ENCODE measurements at places on chromosomes 5 and 9. TPM values are rescaled to one million over a fixed set of nuclear protein-coding genes. Genes with fewer than 3 reads are reported as not detected.

DNA sequence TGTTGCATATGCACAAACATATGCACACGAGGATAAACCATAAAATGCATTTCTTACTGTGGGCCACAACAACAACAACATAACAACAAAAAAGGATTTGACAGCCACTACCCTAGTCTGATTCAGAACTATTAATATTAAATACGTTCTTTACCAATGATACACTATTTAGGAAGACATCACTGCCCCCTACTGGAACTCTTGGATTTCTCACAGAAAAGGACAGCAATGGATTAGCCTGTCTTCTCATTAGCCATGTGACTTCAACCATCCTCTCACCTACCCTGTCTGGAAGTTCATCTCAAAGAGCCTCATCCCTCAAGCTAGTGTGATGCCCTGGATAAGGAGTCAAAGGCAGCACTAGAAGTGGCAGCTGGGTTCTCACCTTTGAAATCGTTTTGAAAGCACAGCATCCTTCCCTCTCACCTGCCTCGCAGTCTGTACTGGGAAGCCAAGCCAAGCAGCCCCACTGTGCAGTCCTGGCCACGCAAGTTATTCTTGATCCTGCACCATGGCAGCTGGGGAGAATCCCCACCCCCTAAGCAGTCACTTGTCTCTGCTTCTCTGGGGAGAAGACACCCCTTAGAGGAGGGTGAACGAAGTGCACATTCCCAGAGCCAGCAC is 64.6 kb downstream of the SH3TC2 start:
- peak; percentile 81 for DNase-seq

DNA sequence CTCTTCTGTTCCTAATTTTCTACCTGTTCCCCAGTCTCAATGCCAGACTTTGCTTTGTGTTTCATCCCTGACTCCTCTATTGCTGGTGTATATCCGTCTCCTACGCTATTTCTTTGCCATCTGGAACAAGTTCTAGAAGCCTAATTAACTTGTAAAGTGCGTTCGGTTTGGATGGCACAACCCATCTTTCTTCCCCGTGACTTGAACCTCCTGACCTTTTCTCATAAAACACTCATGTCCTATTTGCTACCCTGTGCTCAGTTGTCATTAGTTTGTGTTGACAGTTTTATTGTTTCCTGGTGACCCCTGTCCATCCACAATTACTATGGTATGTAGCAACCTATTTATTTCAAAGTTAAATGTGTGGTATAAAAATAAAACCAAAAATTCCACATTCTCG is 323.5 kb downstream of the TLE4 start:
- DNase-seq = no peak

The LTC4S gene
- total RNA-seq = 1.5 TPM

DNA sequence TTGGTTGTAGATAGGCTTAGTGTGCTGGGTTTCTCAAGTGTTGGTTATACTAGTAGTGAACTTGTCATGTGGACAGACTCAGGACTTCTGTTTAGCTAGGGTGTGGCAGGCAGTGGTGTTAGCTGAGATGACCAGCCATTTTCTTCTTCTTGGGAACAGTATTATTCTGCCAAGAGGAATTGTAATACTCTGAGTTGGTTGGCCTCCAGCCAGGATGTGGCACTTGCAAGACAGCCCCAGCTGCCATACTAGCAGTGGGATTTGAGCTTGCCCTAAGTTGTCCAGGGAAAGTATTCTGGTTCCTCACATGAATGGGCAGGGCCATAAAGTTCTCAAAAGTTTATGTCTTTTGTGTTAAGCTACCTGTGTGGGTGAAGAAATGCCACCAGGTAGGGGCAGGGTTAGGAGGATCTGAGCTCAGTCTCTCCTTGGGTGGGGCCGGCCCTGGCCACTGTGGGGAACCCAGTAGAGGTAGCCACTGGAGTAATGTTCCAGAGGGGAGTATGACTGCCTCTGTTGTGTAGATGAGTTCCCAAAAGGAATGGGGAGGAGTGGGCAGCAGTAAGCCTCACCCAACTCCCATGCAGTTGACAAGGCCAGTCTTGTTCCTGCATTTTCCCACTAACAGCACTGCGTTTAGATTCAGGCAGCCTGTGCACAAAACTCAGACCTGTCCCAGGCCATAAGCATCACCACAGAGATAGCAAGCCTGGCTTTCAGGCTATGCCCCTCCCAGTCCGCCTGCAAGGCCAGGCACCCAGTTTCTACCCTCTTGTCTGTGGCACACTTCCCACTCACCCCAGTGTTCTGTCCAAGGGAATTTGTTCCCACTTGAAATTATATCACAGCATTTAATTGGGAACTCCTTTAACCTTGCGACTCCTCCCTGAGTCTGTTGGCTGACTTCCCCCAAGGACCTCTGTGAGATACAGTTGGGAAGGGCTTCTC is 250.7 kb downstream of the ANXA1 start:
- no peak for DNase-seq

DNA sequence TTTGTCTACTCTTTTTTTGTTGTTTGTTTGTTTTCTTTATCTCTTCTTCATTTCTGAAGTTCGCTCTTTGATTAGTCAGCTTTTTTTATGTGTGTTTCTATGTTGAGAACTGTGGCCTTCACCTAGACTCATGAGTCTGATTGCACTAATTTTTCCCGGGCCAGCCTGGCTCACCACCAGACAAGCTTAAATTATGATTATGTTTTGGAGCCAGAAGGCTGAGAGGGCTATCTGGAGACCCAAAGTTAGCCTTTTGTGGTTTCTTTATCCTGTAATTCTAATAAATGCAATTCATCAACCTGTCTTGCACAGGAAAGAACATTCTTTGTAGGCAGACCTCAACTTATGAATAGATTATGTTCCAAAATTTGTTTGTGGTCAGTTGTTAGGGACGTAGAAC is 20.8 kb upstream of the ACTBL2 start:
- peak; percentile 93 for DNase-seq

- no peak for DNase-seq
Observed at GRCh38 chr9:101591787-101592446, 2.9 kb downstream of the PPP3R2 start.
